Stimulated activated CD4-positive, alpha-beta T cell treated with anti-CD3 and anti-CD28 coated beads, TNF-alpha, amount 100 ng/mL, for 4 hours (primary cell): ENCODE measurements at places on chromosomes 12 and 14.

DNA sequence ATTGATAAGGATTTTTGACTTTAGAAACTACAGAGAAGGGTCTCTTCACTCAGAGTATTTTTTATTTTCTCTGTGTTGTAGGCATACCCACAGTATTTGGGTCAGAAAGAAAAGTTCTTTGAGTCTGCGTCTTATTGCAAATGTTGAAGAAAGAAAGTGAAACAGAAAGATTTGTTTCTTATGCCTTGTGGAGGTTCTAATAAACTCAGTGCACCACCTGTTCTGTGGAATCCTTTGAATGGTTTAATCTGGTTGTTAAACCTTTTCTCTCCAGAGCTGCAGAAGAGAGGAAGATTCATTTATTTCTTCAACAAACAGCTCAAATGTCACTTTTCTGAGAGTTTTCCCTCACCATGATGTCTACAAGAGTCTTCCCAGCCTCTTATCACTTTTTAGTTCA lies 146.6 kb upstream of the PLEKHG7 start:
- DNase-seq: no peak

DNA sequence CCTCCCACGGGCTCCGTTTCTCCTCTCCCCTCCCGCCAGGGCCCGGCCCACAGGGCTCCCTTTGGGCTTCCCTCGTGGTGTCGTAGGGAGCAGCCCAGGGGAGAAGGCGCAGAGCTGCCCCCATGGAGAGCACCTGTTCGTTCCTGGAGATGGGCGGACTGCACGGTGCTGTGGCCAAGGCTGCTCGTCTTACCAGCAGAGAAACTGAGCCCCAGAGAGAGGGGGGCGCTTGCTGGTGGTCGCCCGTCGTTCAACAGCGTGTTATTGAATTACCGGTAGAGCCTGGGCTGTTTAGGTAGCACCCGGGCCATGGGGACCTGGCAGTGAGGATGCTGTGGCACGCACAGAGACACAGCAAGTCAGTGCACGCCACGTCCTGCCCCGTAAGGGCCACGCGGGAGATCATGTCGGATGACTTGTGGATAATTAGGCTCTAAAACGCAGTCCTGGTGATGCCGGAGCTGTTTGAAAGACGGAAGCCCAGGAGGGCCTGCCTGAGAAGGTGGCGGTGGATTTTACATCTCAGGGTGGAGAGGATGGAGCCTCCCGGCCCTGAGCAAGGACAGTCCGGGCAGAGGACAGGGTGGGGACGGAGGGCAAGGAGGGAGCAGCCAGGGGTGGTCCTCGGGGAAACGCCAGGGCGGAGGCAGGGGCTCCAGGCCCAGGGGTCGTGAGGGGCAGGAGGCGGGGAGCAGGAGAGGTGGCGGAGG lies 134.4 kb downstream of the ADGRD1 start:
- no peak for DNase-seq

GRCh38 chr14:91511043-91511383 lies 903 bp upstream of the PPP4R3A start:
- DNase-seq: no peak

DNA sequence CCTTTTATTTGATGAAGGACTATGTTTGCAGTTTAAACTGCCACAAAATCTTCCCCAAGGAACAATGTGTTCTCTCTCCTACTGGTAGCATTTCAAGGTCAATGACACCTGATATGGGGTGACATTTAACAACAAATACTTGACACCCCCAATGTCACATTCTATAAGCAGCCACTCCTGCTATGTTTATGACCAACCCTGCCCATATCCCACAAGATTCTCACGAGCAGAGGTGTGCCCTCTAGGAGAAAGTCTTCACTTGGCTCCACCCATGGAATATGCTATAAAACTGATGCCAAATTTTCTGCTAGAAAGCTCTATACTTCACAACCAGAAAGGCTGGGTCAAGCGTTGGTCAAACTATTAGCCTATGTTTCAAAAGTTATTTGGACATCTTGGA lies 105.6 kb upstream of the ARID2 start:
- DNase-seq: no peak

DNA sequence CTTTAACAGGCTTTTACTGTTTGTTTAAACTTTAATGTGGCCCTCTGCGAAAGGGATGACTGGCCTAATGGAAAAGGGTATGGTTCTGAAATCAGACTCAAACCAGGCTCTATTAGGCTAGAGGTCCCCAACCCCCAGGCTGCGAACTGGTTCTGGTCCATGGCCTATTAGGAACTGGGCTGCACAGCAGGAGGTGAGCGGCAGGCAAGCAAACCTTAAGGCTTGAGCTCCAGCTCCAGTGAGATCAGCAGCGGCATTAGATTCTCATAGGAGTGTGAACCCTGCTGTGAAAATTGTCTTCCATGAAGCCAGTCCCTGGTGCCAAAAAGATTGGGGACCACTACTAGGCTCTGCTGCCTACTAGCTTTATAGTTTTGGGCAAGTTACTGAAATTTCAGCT lies 11.1 kb downstream of the GALNT4 start:
- DNase-seq: no peak

DNA sequence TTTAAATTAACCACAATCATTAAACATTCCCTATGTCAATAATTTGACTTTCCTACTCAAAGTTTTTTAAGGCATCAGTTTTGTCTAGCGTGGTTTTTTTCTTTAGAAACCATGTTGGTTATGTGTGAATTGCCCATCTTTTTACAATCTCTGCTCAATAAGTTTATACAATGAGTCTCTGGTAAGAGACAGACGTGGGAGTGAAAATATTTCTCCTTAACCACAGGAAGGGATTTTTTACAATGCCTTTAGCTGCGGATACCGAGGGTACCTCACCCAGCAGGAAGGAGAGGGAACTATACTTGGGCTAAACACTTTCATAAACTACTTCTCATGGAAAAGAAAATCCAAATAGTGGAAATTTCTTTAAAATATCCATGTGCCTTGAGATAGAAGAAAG lies 191.4 kb upstream of the BCL2L14 start:
- DNase-seq: no peak

DNA sequence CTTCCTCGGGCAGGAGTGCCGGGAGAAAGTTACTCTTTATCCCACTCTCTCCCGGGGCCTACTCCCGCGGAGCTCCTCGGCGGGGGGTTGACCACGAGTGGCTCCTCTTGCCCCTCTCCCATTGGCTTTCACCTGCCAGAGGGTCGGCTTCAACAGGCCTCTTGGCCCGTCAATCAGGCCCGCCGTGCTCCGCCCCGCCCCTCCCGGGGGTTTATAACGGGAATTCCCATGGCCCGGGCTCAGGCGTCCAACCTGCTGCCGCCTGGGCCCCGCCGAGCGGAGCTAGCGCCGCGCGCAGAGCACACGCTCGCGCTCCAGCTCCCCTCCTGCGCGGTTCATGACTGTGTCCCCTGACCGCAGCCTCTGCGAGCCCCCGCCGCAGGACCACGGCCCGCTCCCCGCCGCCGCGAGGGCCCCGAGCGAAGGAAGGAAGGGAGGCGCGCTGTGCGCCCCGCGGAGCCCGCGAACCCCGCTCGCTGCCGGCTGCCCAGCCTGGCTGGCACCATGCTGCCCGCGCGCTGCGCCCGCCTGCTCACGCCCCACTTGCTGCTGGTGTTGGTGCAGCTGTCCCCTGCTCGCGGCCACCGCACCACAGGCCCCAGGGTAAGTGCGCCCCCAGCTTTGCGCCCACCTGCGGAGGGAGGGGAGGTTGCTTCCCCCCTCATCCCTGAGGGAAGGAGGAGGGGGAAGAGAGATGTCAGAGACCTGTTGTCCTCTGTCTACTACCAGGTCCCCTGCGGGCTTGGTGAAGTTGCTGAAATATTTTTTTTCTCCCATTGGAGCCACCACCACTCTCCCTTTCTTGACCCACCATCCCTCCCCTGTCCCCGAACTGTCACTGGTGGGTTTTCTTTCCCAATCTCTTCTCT lies at the start of gene SMOC1:
TSS of gene SMOC1 (plus strand) at position 242 of the 869 bp plus-strand sequence. CDS start at position 505, 263 bp downstream.
- no peak for DNase-seq

DNA sequence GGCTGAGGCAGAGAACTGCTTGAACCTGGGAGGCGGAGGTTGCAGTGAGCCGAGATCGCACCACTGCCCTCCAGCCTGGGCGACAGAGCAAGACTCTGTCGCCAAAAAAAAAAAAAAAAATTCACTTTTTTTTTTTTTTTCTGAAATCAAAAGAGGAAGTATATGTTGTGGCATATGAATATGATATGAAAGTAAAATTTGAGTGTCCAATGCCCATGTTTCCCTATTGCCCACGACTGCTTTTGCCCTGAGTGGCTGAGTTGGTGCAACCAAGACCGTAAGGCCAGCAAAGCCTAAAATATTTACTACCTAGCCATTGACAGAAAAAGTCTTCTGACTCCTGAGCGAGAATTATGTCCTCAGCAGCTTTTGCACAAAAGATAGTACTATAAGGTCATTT lies 101.7 kb upstream of the PARP11 start:
- DNase-seq: no peak

DNA sequence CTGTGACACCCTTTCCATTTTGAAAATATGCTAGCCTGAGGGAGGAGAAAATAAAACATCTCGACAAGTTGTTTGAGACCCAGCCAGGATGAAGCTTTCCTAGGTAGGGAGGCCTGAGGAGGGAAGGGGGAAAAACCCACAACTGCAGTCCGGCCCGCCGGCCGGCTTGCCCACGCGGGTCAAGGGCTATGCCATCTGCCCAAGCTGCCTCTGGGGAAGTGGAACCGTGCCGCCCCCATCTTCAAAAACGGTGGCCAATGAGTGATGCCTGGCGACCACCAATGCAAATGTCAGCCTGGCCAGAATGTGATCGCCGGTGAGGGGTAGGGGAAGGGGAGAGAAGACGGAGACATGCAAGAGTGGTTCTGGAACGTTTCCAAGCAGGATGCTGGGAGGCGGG lies 263.5 kb upstream of the ALG10B start:
- DNase-seq: no peak

DNA sequence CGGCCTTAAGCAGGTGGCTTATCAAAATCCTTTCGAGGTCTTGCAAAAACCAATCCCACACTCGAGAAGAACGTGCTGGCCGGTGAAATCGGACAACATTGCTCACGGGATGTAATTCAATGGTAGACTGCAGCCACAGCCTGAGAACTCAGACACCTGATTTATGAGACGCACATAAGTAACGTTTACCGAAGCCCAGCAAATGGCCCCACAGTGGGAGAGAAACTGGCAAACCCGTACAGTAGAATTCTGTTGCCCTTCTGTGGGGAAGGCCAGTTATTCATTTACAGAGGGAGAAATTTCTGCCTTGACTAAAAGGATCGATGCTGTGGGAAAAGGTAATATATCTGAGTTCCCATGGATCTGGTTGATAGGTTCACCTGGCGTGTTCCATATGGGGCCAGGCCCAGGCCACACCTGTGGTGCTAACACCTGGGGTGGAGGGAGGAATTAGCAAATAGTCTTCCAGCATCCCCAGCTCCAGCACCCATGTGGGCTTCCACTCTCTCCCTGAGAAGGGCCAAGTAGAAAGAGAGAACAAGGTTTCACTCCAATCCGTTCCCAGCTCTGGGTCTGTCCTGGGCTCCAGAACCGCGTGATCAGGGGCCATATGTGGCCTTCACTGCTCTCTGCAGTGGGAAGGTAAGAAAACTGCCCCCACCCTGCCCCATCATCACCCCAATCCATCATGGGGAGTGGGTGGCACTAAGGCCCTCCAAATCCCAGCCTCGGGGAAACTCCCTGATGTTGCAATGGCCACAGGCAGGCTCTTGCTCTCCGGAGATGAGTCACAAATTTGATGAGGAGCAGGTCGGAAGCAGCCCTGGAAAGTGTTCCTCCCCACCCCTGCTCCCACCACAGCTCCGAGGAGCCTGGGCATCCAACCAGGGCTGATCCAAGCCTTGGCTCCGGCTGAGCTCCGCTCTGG lies 12.7 kb downstream of the BDKRB1 start:
- no peak for DNase-seq

- DNase-seq: no peak
Measured at GRCh38 chr12:56551070-56551469, 29.4 kb downstream of the RBMS2 start.

GRCh38 chr12:63093711-63094110 lies 57.3 kb downstream of the AVPR1A start:
- no peak for DNase-seq

- no peak for DNase-seq
Measured at GRCh38 chr12:68392376-68392775, 60.2 kb upstream of the MDM1 start.

GRCh38 chr14:82724316-82724715 lies 1190.7 kb upstream of the SEL1L start:
- DNase-seq: no peak

DNA sequence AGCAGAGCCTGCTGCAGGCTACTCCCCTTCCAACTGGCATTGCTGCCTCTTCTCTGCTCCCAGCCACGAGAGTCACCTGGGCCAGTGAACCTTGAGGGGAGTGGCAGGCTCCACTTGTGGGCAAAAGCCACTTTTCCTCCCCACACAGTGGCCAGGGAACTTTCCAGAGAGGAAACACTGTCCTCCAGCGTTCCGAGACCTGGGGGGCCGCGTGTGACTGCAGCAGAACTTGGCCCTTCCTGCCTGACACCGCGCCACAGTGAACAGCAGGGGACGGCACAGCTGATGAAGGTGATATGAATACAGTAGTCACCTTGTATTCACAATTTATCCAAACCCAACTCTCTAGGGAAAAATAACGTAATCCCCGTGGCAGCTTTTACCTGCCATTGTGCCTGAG lies 114.9 kb downstream of the PIWIL1 start:
- no peak for DNase-seq

DNA sequence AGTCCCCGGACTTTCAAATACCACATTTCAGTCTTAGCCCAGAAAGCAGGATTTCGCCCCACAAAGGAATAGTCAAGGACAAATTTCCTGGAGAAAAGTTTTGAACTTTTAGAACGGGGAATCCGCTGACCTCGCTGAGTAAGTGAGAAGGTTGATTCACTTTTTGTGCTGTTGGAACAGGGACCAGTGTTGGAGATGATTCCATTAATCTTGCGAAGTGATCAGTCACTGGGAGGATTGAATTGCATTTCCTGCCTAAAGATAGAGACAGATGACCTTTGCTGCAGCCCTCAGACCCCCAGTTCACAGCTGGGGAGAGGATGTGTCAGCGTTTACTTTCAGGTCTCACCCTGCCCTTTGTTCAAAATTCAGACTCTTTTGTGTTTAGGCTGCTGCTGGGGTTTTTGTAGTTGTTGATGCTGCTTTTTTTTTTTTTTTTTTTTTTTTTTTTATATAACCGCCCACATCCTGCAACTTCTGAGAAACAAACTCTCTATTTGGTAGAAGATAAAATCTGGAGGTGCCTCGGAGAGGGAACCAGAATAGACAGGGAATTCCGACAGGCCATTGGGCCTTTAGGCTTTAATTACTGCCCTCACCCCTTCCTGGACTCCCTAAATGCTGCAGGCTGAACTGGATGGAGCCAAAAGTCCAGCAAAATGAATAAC lies 9.8 kb upstream of the KDM2B start:
- DNase-seq: no peak

- no peak for DNase-seq
Measured at GRCh38 chr12:114448618-114448933, 42.6 kb upstream of the TBX5 start.

DNA sequence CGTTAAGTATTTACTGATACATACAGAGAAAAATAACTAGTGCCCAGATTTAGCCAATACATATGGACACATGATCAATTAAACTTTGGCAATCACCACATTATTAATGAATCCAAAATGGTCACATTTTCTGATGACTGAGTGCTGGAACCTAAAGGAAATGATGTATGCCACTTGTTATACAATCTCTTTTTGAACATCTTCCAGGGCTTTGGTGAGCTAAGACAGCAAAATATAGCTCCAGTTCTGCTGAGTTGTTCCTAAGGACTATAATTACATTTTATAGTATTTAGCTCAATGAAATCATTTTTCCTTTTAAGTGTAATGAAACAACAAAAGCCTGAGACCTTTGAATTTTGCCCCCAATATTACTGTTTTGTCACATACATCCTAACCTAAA lies 329.1 kb upstream of the ATP2B1 start:
- no peak for DNase-seq

GRCh38 chr14:21974741-21975140 lies 301.1 kb upstream of the OR4E1 start:
- DNase-seq: no peak
